ENCODE measurements at places on chromosomes 3 and 15.

DNA sequence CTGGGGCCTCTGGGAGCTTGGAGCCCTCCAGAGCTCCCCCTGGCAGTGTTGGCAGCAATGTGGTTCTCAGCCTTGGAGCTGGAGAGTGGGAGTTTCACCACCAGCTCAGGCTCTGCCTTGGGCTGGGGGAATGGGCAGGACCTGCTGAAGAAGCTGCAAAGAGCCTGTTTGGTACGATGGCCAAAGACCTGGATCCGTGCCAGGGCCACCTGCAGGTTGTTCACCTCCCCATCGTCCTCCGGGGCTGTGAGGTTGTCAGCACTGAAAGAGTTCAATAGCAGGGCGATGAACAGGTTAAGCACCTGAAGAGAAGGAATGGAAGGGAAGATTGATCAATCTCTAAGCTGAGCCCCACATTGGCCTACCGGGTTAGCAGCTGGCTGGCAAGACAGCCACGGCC, 77.3 kb upstream of the SCN5A start:
- no peak for DNase-seq

DNA sequence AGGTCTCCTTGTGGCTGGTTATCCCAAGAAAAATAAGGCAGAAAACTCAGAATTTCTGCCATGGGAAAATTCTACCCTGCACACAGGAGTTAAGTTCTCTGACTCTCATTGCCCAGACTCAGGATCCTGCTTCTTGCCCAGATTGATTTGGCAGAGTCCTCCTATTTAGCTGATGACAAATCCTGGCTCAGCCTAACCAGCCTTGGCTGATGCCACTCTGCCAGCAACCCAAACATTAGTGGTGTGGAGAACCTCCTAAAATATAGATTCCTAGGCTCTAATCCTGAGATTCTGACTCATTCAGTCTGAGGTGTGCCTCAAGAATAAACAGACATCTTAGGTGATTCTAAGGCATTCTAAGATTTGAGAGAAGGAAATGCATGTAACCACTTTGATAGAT, 60.5 kb upstream of the ACTC1 start:
- no peak for DNase-seq

GRCh38 chr15:76135516-76135915, 75.7 kb downstream of the TMEM266 start:
- no peak for DNase-seq

DNA sequence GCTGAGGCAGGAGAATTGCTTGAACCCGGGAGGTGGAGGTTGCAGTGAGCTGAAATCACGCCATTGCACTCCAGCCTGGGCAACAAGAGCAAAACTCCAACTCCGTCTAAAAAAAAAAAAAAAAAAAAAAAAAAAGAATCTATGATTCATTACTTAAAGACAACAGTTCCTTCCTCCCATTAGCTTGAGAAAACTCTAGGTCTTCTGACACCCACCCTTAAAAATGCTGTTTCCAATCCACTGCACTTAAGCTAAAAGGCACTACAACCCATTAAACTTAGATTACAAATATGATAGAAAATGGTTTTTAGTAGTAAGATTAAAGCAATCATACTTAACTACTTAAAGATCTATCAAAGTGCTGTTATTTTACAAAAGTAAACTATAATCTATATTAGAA, 40.0 kb upstream of the BHLHE40 start:
- DNase-seq, result no peak

GRCh38 chr15:93563218-93563617, 474.2 kb upstream of the RGMA start:
- no peak for DNase-seq

DNA sequence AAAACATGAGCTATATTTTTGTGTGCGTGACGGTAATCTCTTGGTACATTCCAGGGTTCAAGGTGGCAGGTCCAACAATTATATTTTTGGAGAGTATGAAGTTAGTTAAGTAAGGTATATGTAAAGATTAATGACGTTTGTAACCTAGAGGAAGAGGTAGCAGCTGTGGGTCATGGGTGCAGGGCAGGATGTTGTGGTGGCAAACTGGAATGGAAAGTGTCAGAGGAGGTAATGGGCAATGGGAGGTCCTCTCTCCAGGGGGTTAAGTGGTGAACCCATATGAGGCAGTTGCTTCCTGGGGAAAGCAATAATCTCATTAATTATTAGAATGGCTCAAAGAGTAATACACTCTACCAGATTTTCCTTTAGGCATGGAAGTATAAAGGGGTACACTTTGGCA, 1.0 kb upstream of the CD200R1L start:
- DNase-seq, result no peak

- no peak for DNase-seq
These were observed 154.6 kb upstream of the TLE3 start for GRCh38 chr15:70252056-70252950.

DNA sequence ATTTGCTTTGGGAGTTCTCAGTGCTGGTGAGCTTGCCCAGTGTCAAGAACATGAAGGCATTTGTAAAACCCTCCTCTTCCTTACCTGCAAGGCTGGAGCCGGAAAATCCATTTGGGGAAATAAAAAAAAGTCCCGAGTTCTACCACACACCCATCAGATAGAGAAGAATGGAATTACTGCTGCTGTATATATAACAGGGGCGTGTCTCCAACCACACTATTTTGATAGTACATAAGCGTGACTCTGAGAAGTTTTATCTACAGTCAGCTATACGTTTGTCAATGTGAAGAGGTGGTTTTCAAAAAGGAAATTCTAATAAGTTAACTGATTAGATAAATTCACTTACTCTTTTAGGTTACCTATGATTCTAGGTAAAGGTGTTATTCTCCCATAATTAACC, 1.3 kb upstream of the CPA3 start:
- DNase-seq, result no peak

- no peak for DNase-seq
These were observed 3.8 kb upstream of the SLCO3A1 start for GRCh38 chr15:91849749-91850161.

DNA sequence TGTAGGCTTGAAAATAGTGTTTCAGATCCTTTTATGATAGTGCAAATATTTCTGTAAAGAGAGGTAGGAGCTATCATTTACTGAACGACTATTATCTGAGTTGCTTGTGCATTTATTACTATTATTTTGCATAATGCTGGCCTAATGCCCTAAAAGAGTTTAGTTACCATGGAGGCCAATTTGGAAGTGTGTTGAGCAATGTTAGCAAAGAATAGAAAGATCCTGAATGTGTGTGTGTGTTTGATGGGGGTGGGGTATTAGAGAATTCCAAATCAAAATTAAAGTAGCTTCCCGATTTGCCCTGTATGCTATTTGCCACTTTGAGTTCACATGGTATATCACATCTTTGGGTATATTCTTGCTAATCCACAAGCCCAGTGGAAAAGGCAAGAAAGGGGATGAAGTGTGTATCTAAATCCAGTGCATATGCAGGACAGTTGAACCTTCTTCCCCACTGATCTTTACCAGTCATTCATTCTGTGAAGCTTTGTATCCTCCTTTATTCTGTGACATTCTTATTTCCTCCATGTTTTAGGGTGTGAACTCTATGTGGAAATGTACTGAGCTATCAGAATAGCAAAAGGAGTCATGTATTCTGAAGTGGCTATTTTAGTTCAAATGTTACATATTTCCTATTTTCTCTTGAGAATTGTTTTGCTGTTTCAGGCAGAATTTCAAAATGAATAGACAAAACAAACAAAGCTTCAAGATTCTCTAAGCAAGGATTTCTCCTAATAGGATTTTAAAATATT, 45.7 kb upstream of the PLSCR5 start:
- no peak for DNase-seq

DNA sequence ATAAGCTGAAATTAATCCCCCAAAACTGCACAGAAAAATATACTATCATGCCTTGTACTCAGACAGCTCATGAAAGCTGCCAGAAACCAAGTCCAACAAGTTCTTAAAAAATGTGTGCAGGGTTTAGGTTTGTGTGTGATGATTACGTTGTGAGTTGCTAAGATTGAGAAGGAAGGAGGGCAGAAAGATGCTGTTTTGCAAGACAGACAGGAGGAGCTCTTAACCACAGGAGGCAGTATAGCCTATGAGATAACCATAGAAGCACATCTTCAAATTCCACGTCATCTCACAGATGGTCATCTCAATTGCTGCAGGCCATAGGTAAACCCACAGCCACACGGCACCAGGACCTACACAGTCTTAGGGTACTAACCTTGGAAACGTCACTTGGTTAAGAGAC, 191.9 kb downstream of the STT3B start:
- no peak for DNase-seq

DNA sequence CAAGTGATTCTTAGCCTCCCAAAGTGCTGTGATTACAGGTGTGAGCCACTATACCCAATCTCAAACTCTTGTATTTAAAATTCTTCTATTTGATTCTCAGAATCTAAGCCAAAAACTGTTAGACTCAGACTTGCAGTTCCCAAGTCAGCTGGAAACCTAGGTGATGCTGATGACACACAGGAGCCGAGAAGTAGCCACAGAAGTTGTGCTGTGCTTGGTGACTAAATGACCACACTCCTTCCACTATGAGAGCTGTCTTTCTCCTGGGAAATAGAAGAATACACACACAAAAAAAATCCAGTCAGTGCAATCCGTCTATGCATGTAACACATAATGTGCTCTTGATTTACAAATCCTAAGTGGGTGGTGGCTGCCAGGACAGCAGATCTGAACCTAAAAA, 33.9 kb downstream of the ILDR1 start:
- DNase-seq, result no peak

DNA sequence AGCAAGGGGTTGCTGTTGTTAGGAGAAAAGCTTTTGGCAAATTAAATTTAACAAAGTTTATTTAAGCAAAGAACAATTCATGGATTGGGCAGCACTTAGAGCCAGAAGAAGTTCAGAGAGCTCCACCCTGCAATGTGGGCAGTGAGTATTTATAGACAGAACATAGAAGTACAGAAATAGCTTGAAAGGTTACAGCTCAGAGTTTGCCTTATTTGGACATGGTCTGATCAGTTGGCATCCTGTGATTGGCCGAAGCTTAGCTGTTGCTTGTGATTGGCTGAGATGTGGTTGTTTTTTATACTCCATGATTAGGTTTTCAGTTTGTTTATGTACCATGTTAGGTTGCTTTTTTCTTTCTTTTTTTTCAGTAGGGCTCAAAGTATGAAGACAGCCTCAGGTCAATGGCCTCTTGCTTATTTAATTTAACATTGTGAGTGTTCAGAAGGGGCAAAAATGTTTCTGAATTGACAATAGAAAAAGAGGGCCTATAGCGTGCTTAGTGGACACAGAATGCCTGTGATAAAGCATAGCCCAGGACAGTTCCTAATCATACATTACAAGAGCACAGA, 293.8 kb downstream of the IGSF11 start:
- DNase-seq, result no peak

GRCh38 chr3:117616227-117616626, 906.6 kb downstream of the TUSC7 start:
- no peak for DNase-seq

DNA sequence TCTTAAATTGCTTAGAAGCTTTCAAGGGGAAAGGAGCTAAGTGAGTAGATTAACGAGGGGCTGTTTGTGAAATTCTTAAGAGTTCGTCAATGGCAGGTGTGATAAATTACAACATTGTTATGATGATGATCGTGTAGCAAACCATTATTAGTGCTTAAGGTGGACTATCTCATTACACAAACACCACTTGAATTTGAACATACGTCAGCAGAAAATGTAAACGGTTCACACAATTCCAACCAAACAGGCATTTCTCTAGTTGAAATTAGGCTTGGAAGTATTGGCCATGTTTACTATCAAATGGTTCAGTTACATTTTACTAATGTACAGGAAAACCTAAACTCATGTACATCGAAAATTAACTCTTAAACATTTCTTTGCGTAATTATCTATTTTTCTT, 102.8 kb downstream of the PYDC2 start:
- no peak for DNase-seq

DNA sequence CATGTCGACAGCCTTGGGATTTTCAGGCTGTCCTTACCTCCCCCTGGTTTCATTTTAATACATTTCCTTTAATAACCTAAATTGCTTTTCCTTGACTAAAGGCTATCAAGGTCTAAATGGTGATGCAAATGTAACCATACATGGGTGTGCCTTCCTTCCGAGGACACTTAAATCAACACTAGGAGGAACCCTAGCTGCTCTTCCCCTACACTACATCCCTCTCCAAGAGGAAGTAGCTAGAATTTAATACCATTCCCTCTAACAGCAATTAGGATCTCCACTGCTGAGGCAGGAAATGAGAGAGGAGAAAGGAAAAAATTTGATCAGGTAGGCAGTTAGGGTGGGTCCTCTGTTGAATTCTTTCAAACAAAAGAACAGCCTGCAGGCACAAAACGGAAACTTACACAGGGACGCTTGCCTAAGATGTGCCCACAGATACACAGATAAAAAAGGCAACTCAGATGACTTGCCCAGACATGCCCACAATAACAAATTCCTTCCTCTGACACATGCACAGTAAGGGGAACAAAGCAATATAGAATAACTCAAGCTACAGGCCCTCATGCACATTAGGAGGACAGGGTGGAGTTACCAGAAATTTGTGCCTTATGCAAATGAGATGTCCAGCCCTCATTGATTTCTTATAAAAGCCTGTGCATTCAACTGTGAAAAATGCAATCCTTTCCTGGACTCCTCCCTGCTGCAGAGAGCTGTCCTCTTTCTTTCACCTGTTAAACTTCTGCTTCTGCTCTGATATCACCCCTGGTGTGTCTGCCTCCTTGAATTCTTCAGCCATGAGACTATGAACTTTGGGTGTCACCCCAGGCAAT, 1024.4 kb upstream of the CADM2 start:
- no peak for DNase-seq

GRCh38 chr3:195007151-195007550, 263.8 kb downstream of the XXYLT1 start:
- no peak for DNase-seq

- no peak for DNase-seq
These were observed 2.1 kb upstream of the TMEM212 start for GRCh38 chr3:171840811-171841619.
